ENCODE measurements at places on chromosomes 4 and X.

DNA sequence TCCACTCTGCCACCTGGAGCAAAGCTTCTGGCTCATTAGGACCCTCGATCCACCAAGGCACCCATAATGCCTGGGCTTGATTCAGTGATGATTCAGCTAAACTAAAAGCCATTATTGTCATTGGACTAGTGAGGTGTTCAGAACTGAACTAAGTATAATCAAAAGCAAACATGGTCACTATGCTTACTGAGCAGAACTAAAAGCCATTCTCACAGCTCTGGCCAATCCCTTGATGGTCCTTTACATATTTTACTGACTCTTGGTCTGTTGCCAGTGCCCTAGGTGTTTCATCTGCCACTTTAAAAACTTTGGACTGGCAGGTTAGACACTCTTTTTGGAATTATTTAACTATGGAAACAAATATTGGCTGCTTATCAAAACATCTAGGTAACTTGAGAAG lies 703.5 kb downstream of the FAT4 start:
- DNase-seq, result no peak

- no peak for DNase-seq
These were observed 89.6 kb downstream of the RTL5 start for GRCh38 chrX:72041871-72042851.

DNA sequence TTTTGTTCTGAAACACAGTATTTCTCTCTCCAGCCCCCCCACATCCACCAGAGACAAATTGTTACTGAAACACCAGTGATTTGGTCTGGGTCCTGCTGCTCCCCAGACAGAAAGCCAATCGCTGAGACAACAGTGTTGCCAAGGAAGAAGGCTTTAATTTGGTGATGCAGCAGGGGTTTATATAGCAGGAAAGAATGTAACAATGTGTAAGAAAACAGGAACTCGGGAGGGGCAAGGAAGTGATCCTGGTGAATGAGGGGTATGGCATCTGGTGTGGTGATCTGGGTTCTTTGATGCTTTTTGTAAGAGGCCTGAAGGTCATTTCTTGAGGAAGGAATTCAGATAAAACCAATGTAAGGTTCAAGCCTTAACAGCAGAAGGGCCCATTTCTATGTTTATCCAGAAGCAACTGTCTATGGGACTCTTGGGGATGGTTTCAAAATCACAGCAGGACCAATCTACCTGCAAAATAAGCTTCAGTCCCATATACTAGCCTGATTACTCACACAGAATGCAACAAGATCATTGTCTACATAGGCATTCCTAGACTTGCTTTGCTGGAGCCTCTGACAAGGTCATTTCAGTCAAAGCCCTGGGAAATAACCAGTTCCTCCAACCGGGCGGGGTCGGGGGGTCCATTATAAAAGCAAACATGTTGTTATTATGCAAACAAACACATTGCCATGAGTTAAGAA lies 445.2 kb upstream of the ZFP42 start:
- no peak for DNase-seq

- no peak for DNase-seq
These were observed 12.2 kb downstream of the DOCK11 start for GRCh38 chrX:118507766-118508165.

GRCh38 chrX:107775000-107775733 lies 420 bp downstream of the TSC22D3 start:
- DNase-seq, result no peak

GRCh38 chrX:41293269-41293668 lies 40.7 kb upstream of the DDX3X start:
- DNase-seq, result no peak

DNA sequence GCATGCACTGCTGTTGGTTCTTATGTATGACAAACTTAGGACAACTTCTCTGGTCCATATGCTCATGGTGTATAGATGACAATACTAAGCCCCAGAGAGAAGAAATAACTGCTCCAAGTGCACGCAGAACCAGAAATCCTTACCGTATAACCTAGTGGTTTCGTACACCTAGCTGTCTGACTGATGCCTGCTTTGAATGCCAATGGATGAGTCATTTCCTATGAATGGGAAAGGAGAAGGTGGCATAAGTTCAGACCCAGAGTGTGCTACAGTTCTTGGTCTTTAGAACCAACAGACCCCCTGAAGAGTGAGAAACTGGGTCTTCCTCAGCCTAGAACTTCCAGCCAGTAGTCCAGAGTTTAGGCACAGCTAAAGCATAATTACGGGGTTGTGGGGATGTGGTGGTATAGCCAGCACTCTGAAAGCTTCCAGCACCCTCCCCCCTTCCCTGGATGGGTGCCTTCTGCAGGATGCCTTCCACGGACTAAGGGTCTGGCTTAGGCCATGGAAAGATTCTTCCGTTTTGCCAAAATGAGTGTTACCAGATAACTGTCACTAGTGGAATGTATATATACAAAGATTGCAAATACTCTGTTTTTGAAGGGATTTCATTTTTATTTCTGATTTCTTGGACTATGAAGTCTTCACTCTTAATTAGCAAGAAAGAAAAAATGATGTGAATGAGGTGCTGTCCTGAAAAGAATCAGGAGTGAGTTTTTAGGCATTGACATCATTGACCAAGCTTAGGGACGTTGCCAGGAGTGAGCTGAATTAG lies 84.6 kb upstream of the PACRGL start:
- DNase-seq, result no peak

All from D721Med (cell line).